ENCODE measurements at places on chromosomes 16 and 17.
A peak's percentile ranks its signal among the peaks of the same experiment; 100 is the strongest.

DNA sequence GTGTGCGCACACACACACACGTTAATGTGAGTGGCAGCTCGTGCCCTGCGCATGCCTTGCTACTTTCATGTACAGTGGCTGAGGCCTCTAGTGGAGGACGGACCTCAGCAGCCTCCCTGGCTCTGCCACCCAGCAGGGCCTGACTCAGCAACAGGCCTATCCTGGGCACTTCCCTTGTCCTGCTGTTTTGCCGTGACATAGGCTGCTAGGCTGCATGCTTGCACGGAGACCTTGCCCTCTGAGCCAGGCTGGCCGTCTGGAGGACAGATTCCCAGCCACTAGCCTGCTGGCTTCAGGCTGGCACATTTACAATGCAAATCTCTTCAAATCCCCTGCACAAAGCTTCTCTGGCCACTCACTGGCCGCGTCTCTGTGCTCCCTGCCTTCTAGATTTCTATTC, 9.5 kb downstream of the RNF213 start:
- DNase-seq = no peak

DNA sequence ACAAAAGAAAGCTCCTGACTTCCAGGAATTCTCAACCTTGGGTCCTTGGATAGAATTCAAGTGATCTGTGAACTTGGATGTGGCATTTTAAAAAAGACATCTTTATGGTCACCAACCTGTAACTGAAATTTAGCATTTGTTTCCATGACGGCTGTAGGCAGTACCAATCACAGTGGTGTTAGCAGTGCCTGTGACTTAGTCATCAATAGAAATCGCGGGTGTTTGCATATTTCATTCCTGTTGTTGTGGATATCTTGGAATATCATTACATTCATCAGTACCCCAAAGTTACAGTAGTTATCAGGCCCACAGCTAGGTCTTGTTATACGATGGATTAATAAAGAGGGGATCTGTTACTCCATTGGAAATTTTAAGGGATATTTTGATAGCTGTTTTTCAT, 81.6 kb downstream of the CMIP start:
- DNase-seq = no peak

GRCh38 chr16:49455991-49456745, 82.6 kb downstream of the C16orf78 start:
- DNase-seq = no peak

- no peak for DNase-seq
Measured at GRCh38 chr16:78677181-78677731, 577.8 kb downstream of the WWOX start.

- no peak for DNase-seq
Measured at GRCh38 chr16:11325404-11326083, 19.7 kb upstream of the RMI2 start.

DNA sequence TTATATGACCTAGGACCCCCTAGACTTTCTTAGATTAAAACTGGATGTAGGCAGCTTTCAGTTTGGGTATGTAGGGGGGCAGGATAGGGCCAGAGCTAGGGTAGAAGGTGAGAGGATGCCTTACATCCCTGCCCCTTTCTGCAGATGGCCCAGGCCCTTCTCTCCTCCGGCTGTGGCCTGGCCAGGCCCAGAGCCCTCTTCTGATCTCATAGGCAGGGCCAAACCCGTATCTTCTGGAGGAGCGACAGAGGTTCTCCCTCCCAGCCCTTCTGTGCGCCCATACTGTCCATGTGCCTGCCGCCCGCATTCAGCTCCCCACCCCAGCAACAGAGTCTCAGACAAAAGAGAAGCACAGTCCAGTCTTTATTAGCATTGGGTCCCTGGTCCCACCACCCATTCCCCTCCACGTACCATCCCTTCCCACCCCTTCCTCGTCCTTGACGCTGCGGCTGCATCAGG, 2.0 kb upstream of the TSPOAP1 start:
- no peak for DNase-seq

DNA sequence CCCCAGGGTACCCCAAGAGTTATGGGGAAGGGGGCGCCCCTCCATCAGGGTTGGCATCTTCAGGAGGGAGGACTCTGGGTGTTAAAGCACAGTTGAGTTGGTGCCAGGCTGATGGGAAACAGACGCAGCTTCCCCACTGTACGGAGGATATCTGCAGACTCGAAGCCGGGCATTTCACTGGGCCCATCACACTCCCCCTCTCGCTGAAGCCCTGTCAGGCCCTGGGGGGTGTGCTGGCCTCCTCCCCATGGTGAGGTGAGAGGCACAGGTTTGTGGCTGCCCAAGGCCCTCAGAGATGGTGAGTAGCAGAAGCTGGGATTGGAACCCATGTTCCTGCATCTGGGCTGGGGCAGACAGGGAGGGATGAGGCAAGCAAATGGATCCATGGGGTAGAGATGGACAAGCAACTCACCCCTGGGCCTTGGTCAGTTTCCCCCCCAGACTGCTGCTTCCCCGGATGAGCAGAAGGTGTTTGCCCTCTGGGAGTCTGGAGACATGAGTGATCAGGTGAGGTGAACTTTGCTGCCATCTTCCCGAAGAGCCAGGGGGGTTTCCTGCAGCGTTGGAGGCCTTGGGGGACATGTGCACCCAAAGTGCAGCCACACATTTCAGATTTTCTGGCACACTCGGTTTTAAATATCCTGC, 31.0 kb downstream of the POLR3E start:
- DNase-seq = no peak

DNA sequence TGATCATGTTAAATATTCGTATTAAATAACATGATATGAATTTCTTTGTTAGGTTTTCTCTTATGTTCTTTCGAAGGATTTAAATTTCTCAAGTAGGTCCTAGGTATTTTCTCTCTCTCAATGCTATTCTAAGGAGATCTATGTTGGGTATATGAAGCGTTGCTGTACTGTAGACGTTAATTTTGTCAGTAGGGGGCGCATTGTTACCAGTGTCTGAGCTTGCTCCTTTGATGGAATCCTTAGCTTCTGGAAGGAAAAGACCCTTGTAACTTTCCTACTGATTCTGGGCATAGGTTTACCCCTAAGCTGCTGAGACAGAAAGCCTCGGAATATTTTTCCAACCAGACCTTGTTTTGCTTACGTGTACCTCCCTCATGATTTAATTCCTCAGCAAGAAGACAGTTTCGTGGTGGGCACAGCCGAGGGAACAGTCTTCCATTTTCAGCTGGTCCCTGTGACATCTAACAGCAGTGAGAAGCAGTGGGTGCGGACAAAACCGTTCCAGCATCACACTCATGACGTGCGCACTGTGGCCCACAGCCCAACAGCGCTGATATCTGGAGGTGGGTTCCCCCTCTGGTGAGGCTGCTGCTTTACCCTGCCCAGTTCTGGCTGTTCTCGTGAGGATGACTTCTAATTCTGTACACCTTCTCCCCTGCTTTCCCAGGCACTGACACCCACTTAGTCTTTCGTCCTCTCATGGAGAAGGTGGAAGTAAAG, 17.9 kb downstream of the UTP4 start:
- no peak for DNase-seq

DNA sequence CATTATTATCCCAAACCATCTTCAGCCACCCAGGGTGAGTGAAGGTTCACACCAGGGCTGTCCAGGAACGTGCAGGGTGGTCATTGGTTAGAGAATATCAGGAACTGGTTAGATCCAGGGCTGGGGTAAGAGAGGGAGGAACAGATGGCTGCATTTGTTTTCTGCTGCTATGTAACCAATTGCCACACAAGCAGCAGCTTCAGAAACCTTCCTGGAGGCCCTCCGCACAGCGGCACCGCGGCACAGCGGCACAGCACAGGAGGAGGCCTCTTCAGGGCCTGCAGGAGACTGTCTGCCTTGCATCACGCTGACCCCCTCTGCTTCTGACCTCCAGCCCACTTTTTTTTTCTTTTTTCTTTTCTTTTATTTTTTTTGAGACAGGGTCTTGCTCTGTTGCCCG, 86.1 kb downstream of the KCNJ12 start:
- no peak for DNase-seq

DNA sequence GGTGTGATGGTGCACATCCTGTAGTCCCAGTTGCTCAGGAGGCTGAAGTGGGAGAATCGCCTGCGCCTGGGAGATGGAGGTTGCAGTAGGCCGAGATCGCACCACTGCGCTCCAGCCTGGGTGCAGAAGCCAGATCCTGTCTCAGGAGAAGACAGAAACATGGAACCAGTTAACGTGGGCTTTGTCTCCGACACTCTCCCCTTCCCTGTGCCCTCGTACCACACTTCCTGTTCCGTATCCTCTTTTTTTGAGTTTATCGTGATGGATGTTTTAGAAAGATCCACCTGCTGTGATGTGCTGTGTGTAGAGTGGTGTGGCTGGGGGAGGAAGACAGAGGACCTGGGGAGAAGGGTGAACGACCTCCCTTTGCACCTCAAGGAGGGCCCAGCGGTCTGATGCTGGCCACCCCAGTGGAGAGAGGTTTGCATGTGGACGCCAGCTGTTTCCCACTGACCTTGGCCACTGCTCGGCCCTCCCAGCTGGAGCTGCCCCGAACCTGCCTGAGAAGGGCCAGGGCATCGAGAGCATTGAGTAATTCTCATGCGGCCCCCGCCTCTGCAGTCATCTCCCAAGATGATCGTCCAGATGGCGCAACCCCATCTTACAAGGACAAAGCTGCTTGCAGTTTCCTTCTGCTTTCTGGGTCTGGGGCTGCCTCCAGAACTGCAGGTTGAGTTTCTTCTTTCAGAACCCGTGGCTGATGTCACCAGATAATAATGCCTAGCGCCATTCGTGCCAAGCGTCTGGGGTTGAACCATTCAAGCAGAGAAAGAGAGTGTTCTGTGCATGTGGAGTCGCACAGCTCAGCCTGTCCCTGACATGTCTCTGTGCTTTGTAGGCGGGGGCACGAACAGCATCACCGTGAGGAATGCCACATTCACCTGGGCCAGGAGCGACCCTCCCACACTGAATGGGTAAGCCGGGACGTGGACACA, 126.3 kb downstream of the ABCC1 start:
- no peak for DNase-seq

GRCh38 chr17:69820876-69821473, 254.1 kb upstream of the KCNJ16 start:
- DNase-seq = no peak

DNA sequence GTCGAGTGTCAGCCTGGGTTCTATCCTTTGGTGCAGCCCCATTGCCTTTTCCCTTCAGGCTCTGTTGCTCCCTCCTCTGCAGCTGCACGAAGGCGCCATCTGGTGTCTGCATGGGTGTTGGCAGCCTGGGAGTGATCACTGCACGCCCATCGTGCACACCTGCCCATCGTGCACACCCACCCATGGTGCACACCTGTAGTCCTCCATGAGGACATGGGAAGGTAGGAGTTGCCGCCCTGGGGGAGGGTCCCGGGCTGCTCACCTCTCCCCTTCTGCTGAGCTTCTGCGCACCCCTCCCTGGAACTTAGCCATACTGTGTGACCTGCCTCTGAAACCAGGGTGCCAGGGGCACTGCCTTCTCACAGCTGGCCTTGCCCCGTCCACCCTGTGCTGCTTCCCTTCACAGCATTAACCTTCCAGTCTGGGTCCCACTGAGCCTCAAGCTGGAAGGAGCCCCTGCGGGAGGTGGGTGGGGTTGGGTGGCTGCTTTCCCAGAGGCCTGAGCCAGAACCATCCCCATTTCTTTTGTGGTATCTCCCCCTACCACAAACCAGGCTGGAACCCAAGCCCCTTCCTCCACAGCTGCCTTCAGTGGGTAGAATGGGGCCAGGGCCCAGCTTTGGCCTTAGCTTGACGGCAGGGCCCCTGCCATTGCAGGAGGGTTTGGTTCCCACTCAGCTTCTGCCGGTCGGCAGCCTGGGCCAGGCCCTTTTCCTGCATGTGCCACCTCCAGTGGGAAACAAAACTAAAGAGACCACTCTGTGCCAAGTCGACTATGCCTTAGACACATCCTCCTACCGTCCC, 2.9 kb downstream of the CTRL start:
- peak; percentile 65 for DNase-seq

- DNase-seq = no peak
Measured at GRCh38 chr17:16215002-16215272, 397 bp downstream of the NCOR1 start.

DNA sequence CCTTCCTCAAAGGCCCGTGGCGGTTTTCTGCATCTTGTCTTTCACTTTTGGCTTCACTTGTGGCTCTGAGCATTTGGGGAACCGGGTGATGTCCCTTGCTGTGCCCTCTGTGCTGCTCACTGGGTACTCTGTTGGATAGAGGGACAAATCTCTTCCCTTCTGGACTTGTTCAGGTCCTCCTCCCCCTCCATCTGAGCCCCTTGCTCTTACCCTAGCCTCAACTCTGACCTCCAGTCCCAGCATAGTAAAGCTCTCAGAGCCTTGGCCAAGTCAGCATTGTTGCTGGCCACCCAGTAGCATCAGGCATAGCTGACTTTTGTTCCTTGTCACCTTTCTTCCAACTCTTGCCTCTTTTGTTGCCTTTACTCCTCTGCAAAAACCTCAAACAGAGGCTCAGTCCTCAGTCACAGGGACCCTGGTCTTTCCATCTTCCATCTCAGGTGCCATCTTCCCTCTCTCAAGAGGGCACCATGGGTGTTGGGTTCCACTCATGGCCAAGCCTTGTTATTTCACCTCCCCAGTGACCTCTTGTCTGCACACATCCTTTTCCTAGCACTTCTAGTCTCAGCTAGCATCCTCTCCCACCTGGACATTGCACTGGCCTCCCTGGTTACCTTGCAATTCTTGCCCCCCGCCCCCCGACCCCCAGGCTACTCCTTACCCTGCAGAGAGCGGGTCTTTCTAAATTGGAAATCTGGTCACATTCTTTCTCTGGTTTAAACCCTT, 393 bp upstream of the PSMB10 start:
- DNase-seq = no peak

- DNase-seq = no peak
Measured at GRCh38 chr17:71964559-71964958, 156.3 kb upstream of the SOX9 start.

- DNase-seq = no peak
Measured at GRCh38 chr17:6460531-6461161, 16.4 kb downstream of the PIMREG start.

Measured in stimulated activated CD4-positive, alpha-beta T cell treated with anti-CD3 and anti-CD28 coated beads, Interleukin-15, amount 100 ng/mL, for 1 hour (primary cell).